Chondrocyte (in vitro differentiated cells): ENCODE measurements at places on chromosomes 7 and 10. TPM values are rescaled to one million over a fixed set of nuclear protein-coding genes. Genes with fewer than 3 reads are reported as not detected.

GRCh38 chr7:1298931-1299885 lies 66.5 kb downstream of the UNCX start:
- H3K4me3 ChIP-seq = no peak overlapping the region
- peaks cover 21% of the 10 kb centered on the region for H3K27me3 ChIP-seq
- H3K27ac ChIP-seq = no peak overlapping the region
- H3K36me3 ChIP-seq = no peaks in the 10 kb centered on the region

DNA sequence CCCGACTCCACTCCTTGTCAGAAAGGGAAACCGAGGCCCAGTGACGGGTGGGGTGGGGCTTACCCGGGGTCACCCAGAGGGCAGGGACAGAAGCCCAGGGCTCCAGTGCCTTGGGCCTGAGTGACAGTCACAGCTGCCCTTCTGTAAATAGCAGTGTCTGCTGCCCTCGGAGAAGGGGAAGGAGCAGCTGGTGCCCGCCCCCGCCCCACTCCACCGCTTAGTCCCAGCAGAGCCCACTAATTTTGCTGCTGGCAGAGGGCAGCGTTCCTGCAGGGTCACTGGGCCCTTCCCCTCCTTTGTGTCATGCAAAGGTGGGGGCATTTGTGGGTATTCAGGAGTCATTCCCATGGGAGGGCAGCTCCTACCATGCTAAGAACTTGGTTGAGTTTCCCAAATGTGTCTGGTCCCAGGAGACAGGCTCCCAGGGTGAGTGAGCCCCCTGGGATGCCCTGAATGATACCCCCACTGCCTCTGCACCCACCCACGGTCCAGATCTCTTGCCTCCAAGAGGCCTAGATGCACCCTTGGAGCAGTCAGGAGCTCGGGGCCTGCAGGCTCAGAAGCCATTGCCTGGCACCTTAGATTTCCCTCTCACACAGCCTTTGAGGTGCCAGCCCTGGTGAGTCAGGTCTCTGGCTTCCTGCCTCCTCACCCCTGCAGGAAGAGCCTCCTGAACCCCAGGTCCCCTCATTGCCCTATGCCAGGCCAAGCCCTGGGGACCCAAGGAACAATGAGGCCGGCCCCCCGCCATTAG lies 17.2 kb downstream of the SH2B2 start:
- H3K27me3 ChIP-seq = no peaks in the 10 kb centered on the region
- no peaks in the 10 kb centered on the region for H3K36me3 ChIP-seq
- DNase-seq = no peak
- no peak overlapping the region for H3K4me3 ChIP-seq
- peaks cover 17% of the 10 kb centered on the region for H3K4me1 ChIP-seq

TYW1B gene
- 1.2 to 2.5 TPM (median 1.7 TPM) in 3 replicates for total RNA-seq

DNA sequence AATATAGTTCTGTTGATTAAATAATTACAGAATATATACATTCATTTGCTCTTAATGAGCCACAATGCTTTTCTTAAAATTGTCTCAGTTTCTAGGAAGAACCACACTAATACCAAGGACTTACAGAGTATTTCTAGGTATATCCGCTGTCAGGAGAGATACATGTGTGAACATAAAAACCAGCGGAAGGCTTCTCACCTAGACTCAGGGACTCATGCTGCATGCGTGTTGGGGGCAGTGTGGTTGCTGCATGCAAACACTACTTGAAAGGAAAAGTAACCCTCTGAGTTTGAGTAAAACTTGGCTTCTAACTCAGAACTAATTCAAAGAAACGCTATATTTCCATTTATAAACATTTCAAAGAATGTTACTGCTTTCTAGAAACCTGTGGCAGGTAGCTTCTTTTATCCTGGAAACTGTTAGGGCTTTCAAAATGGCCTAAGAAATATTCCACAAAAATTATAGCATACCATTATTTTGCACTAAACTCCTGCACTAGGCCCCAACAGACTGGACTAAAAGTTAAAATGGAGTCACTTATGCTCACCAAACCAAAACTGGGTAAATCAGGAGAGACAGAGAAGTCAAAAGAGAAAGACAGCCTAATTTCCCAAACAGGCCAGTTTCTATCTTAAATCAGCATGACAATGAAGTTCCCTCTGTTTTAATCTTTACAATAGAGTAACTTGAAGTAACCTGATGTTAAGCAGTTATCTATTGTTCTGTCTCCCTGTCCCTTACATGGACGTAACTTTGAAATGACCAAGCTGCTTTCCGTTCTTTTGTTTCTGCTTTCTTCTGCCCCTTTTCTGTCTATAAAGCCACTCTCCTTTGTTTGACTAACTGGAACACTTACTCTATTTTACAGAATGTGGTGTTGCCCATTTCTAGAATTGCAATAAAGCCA lies 95.2 kb upstream of the FAM133B start:
- no peak overlapping the region for H3K4me3 ChIP-seq
- H3K27me3 ChIP-seq = no peaks in the 10 kb centered on the region
- H3K36me3 ChIP-seq = peaks cover 20% of the 10 kb centered on the region
